ENCODE measurements at places on chromosomes 5 and 9. TPM values are rescaled to one million over a fixed set of nuclear protein-coding genes. Genes with fewer than 3 reads are reported as not detected.
A peak's percentile ranks its signal among the peaks of the same experiment; 100 is the strongest.

GRCh38 chr5:118033686-118034338, 954.5 kb downstream of the DTWD2 start:
- H3K4me3 ChIP-seq = no peak overlapping the region
- H3K27ac ChIP-seq = no peak overlapping the region
- no peaks in the 10 kb centered on the region for H3K4me1 ChIP-seq
- no peaks in the 10 kb centered on the region for H3K27me3 ChIP-seq

- no peaks in the 10 kb centered on the region for H3K36me3 ChIP-seq
- no peak for DNase-seq
- no peak overlapping the region for H3K4me3 ChIP-seq
Measured at GRCh38 chr9:126490214-126490631, 123.5 kb upstream of the LMX1B start.

GRCh38 chr9:137045294-137046087, 486 bp downstream of the NPDC1 start:
- peaks cover 18% of the 10 kb centered on the region for H3K27me3 ChIP-seq
- peak overlapping the region; percentile 72 for H3K4me3 ChIP-seq
- peak overlapping the region; percentile 29 for H3K27ac ChIP-seq
- H3K4me1 ChIP-seq = peaks cover 20% of the 10 kb centered on the region
- DNase-seq = no peak
- peaks cover 3% of the 10 kb centered on the region for H3K36me3 ChIP-seq

- H3K36me3 ChIP-seq = peaks cover 3% of the 10 kb centered on the region
- H3K4me3 ChIP-seq = no peak overlapping the region
- H3K4me1 ChIP-seq = peaks cover 41% of the 10 kb centered on the region
- no peak for DNase-seq
- peak overlapping the region; percentile 67 for H3K27ac ChIP-seq
Measured at GRCh38 chr9:133115604-133116345, 5.3 kb downstream of the RALGDS start.

DNA sequence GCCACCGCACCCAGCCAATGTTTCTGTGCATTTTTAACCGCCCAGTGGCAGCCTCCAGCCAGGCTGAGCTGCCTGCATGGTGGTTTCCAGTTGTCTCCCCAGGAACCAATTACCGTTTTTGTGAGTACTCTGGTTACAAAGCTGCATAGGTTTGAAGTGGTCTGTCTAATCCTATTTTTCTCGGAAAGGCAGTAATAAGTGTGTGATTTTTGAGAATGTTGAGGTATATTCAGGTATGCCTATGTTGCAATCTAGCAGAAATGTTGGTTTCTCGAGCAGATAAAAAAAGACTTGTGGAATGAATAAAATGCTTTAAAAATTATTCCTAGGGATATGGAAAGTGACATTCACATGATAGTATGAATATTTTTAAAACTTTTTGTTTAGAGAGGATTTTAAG, 41.5 kb upstream of the ANKH start:
- no peaks in the 10 kb centered on the region for H3K4me1 ChIP-seq
- no peak overlapping the region for H3K27ac ChIP-seq
- H3K4me3 ChIP-seq = no peak overlapping the region
- DNase-seq = no peak

Gene DCAF12
- total RNA-seq = 27.5 TPM
